Stimulated activated naive CD4-positive, alpha-beta T cell treated with Interleukin-2 at 50 U/mL for 16 hours (primary cell): ENCODE measurements at places on chromosomes 5 and 9.

GRCh38 chr5:79578876-79579275 is 33.4 kb upstream of the TENT2 start:
- no peak for DNase-seq

GRCh38 chr5:41906151-41906550 is 2.0 kb downstream of the RIMOC1 start:
- DNase-seq = no peak

DNA sequence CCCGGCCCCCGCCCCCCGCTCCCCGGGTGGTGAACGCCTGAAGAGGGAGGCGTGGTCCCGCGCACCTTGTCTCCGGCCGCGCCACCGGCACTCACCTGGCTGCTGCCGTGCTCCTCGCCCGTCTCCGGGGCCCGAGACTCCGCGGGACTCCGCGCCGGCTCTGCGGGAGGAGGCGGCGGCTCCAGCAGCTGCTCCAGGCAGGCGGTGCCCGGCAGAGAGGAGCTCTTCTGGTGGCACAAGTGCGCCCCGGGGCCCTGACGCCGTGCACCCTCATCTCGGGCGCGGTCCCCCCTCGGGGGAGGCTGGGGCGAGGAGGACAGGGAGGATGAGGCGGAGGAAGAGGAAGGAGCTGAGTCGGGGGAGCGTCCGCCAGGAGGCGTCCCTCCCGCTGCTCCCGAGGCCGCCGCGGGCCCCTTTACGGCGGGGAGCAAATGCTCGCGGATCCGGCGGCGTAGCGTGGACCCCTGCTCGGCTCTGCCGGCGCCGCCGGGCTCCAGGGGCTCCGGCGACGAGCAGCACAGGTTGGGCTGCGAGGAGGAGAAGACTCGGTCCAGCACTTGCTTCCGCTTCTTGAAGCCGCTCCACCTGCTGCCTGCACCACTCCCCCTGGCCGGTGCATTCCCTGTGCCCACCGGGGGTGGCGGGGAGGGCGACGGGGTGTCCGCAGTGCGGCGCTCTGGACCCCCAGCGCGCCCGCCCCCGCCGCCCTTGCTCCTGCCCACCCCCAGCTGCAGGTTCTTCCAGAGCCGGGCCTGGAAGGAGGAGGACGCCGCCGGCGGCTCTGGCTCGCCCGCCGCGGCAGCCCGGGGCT is 928 bp downstream of the MCTP1 start:
- no peak for DNase-seq

- DNase-seq = no peak
Measured at GRCh38 chr5:89041976-89042375, 159.0 kb upstream of the MEF2C start.

DNA sequence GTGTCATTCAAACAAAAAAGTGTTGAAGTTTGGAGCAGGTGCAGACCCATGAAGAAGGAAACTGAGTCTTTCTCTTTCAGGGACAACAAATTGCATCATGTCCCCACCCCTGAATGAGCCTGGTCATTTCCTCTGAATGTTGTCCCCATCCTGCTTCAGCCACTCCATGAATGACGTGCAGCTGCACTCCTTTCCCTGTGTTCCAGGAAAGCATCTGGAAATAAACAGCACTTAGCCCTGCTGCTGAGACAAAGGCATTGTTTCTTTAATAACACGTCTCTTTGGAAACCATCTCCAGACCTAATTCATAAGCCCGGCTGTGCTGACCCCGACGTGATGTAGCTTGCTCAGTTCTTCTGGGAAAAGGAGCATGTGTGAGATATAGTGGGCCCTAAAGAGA is 682.3 kb downstream of the BRINP1 start:
- no peak for DNase-seq

GRCh38 chr5:11324521-11325289 is 563.7 kb upstream of the DAP start:
- no peak for DNase-seq

- no peak for DNase-seq
Measured at GRCh38 chr5:57841676-57842363, 359.2 kb upstream of the ACTBL2 start.

DNA sequence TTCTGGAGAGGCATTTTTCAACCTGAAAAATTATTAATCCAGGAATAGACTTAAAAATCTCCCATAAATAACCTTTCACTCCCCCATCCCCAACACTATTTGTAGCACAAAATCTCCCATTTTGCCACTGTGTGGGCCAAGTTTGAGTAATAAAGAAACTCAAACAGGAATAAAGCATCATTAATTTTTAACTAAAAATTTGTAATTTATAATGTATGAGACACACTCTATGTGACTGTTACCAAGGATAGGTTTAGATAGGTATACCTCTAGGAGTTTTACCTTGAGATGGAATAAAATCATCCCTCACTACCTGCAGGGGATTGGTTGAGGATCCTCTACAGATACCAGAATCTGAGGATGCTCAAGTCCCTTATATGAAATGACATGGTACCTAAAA is 30.1 kb downstream of the CHD1 start:
- DNase-seq = no peak

DNA sequence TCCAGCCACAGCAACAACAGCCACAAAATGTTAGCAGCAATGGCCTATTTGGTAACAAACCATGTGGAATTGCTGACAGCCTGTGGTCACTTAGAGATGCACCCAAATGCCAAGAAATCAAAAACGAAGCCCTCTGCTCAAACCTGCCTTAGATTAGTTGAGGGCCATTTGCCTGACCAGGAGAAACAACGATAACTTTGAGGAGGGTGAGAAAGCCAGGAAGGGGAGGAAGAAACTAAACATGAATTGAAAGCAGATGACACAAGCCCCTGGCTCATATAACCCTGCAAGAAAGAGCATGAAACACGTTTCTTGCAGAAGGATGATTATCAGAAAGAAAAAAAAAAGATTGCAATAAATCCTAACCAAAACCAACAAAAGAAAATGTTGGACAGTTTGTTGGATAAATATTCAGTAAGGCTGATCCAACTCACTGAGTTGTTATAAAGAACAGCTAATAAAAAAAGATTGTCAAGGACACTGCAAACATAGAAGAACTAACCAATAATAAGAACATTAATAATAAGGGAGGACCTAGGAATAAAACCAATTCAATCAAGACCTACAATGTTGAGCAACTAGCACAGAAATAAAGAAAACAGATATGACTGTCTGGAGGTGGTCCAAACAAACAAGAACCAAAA is 140.5 kb upstream of the SLC30A5 start:
- no peak for DNase-seq

DNA sequence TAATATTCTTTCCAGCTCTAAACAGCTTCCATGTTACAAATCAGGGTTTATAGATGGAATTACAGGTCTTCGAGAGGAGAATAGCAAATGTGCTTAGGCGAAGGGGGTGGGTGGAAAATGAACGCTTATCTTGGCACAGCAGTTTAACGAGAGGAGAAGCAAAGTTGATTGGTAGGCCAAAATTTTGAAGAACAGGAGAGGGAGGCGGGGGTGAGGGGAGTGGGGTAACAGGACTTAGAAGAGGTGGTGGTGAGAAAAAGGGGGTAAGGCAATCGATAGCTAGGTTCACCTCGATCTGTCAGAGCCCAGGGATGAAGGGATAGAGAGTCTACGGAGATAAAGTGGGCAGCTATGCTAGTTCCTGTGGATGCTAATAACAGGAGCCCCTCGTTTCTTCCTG is 764 bp downstream of the ANKRA2 start:
- no peak for DNase-seq

GRCh38 chr9:133991214-133991921 is 756 bp downstream of the VAV2 start:
- no peak for DNase-seq

GRCh38 chr9:92141144-92142129 is 26.2 kb upstream of the SPTLC1 start:
- no peak for DNase-seq

DNA sequence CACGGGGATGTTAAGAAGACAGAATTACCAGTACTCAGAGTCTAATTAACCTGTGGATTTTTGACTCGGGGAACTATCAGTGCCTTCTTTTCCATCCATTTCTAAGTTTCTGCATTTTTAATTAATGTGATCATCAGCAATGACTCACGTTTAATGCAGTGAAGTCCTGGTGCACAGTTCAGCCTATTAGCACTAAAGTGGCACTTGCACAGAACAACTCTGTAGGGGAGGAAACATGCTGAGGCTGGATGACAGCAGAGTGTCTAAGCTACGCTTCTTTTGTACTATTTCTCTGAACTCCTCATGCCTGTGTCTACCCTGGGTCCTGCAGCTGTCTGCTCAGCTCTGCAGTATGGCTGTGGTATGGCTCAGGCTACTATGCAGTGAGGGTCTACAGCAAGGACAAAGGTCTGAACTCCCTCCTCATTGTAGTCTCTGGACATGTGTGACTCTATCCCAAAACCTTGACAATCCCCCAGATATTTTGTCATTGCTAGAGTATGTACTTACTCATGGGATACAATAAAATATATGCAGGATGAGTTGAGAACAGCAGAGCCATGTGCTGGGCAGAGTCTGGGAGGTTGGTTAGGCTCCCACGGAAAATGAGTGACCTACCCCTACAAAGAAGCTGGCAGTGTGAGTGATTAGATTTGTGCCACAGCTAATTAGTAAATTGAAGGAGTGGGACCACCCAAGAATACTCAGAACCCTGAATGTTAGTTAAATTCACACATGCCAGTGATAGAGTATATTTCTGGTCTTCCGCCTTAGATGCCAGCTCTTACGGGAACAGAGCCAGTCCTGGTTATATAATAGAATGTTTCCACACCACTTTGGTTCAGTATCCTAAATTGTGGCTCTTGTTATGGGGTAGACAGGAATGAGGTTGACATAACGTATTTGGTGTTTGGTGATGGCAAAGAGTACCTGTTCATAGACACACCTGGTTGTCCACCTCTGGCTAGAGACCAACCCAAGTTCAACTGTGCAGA is 148.0 kb downstream of the GHR start:
- DNase-seq = no peak

DNA sequence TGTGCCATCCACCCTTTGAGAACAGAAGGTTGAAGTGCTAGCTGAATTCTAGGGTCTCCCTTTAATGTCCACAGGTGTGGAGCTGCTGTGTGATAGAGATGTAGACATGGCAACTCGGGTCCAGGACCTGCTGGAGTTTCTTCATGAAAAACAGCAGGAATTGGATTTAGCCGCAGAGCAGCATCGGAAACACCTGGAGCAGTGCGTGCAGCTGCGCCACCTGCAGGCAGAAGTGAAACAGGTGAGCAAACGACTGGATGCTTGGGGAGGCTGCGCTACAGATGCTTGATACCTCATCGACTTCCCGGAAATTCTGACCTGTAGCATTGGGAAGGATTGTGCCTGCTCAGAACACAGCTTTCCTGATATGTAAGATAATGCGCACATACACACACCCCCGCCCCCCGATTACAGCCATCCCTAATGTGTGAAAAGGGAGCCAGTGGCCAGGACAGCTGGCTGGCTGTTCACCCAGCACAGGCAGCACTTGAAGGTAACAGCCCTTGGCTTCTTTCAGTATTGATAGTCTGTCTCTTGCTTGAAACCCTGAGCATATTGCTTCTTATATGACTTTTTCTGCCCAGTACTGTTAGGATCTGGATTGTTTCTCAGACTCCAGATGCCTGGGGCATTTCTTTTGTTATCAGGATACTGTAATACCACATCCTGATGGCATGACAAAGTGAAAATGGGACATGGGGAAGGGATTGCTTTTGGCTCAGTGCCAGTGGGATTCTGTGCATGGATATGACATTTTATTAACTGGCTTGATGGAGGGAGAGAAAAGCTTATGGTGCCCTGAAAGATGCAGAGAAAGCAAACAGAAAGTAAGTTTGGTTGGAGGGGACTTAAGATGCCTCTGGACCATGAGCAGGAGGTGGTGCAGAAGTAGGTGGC is 216.8 kb upstream of the OTULINL start:
- no peak for DNase-seq

DNA sequence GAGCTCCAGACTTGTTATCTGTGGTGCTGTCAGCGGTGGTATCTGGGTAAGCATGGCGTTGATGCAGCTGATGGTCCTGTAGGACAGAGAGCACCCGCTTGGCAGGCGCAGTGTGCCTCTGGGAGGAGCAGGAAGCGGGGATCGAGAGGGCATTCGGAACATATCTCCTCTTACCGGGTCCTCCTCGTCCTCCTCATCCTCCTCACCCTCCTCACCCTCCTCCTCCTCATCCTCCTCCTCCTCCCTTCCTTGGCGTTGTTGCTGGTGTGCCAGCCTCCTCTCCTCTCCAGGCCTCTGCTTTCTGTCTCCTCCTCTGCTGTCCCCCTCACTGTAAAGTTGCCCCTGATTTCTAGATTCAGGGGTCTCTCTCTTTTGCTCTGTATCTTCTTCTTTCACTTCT is 21.2 kb downstream of the ECM2 start:
- no peak for DNase-seq

DNA sequence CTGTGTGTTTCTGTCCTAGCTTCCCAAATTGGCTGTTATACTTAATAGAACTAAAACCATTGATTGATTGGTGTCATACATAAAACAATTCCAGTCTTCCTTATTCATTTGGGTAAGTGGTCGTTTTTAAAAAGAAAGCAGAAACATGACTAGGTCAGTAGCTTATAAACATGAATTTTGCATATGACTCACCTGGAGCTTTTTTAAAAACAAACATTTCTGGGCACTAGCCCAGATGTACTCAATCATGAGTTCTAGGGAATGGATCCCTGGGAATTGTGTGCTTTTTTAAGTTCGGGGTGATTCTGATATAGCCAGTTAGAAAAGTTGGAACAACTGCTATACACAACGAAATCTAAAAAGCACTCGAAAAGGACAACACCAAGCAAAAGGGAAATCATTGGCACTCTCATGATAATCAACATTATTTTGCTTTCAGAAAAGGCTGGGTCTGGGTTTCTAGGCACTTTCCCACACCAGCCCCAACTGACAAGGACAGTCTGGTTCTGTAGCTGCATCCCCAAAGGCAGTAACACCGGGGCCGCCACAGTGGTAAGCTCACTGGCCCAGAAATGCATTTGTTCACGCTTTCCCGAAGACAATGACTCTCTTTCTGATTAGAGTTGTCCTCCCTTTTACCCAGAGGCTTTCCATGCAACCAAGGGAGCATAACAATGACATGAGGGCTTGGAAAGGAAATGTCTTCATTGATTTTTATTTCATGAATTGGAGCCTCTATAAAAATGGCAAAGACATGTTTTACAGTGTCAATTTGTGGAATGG is 664.9 kb upstream of the WWC1 start:
- no peak for DNase-seq

DNA sequence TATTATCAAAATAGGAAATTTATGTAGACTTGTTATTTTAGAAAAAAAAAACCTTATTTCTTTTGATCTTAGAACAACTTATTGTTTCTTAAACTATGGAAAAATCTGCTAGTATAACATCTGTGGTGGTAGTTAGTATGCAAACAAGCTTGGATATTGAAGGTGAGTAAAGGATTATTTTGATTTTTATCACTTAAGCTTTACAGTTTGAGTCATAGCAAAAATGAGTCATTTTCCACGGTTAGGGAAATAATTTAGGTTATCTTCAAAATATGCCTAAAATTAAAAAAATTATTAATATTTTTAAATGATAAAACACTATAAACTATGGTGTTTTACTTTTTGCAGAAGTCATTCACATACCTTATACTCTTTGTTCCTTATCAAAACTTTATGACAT is 107.2 kb upstream of the DHFR start:
- no peak for DNase-seq
